T-helper 2 cell (primary cell): ENCODE measurements at places on chromosomes 4 and X.

- DNase-seq = no peak
These were observed 349.7 kb upstream of the NOCT start for GRCh38 chr4:138665851-138666250.

GRCh38 chr4:14726877-14727361 lies 275.4 kb upstream of the CPEB2 start:
- DNase-seq = no peak

- DNase-seq = no peak
These were observed 13.8 kb downstream of the GLRA3 start for GRCh38 chr4:174815282-174815681.

DNA sequence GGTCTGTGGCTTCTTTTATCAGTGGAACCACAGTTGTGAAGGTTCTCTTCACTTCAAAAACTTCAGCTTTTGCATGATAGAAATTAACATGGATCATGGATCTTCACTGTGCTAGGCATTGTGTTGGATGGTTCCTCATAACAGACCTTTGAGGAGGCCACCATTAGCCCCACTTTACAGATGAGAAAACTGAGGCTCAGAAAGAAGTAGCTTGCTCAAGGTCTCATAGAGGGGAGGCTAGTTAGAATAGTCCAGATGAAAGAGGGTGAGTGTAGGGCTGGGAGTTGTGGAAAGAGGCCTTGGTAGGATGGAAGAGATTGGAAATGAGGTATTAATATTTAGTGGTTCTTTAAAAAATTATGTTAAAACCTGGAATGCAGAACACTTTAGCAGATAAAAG lies 2.6 kb downstream of the TSR2 start:
- DNase-seq = no peak

- DNase-seq = no peak
These were observed 47.2 kb downstream of the APBB2 start for GRCh38 chr4:41167191-41167590.

DNA sequence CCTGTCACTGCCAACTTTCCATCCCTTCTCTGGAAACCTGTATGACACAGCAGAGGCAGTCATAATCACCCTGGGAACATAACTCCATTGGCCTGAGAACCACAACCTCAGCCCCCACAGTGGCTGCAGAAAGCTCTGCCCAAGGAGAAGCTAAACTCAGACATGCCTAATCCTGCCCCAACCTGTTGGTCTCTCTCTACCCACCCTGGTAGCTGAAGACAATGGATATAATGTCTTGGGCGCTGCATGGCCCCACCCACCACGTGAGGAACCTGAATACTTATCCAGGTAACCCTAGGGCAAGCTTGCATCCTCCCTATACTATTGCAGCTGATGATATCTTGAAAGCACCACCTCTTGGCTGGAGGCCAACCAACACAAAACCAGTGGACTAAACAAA lies 225.2 kb downstream of the TEX13C start:
- DNase-seq = no peak

GRCh38 chr4:2284934-2285612 lies 23.2 kb upstream of the MXD4 start:
- DNase-seq = no peak
